CD4-positive, alpha-beta T cell treated with Interleukin-4 for 4 hours (primary cell): ENCODE measurements at places on chromosomes 3 and 15.

- no peak for DNase-seq
These were observed 1575.1 kb downstream of the OTOL1 start for GRCh38 chr3:163071713-163072112.

- no peak for DNase-seq
These were observed 2.0 kb downstream of the WNT5A start for GRCh38 chr3:55484801-55485791.

DNA sequence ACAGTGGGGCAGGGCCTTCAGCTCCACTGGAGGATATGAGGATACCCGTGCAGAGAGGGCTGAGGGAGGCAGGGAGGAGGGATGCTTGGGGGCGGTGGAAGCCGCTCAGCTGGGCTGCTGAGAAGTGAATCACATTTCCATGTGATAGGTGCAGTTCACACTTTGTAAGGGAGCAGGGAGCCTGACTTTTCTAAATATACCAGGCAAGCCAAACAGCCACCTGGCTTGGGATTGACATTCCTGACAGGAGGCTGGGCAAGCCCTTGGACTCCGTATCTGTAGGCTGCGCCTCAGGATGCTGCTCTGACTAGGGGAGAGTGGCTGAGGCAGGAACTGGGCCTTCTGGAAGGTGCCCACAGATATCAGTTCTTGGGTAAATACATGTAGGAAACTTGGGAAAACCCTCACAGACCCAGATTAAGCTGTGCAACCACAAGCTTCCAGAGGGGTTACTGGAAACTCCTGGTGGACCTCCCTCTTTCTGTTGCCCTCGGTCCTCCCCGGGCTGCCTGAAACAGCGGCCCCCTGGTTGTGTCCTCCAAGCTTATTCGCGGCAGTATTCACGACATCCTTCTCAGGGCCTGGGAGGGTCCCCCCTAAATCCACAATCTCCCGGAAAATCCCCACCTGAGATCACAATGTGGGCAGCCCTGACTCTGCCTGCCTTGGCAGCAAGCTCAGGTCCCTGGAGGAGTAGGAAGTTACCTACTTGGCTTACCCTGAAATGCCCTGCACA is 33.0 kb upstream of the ADCY5 start:
- DNase-seq: no peak

DNA sequence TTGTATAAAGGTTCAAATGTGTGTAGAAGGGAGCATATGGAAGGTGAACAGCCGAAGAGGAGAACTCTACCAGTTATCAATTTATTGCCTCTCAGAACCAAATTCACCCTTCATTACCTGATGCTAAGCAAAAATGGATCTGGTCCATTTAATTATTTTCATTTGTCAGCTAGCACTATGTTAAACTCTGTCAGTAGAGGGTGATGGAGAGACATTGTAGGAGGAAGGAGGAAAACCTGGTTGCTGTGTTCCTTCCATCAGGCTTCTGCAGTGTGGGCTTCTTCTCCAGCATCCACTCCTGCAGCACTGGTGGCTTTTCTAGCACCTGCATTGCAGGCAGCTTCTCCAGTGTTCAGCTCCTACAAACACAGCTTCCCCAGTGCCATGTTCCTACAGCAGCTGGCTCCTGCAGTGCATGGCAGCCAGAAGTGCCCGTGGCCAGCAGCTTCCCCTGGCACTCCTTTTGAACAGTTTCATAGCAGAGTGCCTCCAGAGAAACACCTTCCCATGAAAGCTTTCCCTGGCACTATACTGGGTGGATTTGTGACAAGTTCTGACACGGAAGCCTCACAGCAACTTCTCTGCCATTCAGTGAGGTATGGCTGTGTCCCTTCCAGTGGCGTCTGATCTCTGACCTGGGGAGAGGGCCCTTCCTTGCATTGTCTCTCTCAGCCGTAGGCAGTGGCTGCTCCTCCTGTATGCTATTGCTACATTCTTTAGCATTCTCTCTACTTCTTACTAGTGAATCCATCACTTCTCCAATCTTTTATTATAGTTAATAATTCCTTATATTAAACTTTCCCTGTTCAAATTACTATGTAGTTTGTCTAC is 14.6 kb upstream of the IL17RD start:
- DNase-seq: no peak

- no peak for DNase-seq
These were observed 106.6 kb downstream of the ARPP21 start for GRCh38 chr3:35745802-35746484.

DNA sequence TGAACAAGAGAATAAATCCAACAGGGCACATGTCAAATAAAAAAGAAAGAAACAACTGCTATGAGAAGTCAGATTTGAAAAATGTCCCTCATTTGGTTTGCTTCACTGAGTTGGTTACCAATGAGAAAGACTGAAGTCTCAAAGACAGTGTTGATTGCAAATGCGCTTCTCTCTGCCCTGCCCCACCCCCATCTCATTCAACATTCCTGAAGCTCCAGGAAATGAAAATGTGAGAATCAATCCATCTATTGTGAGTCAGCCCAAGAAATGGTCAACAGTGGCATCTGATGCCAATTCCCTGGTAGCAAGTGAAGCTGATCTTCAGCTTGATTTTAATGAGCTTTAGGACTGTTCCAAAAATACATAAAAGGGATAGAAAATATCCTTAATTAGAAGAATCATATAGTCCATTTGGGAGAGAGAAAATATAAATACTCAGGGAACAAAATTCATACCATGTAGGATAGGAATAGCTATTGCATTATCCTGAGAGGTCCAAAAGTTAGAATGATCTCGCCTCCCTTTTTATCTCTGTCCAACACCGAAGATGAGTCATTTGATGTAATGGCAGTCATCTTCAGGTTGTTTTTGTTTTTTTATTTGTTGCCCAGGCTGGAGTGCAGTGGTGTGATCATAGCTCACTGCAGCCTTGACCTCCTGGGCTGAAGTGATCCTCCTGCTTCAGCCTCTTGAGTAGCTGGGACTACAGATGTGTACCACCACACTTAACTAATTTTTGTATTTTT is 200.3 kb upstream of the UMPS start:
- no peak for DNase-seq

DNA sequence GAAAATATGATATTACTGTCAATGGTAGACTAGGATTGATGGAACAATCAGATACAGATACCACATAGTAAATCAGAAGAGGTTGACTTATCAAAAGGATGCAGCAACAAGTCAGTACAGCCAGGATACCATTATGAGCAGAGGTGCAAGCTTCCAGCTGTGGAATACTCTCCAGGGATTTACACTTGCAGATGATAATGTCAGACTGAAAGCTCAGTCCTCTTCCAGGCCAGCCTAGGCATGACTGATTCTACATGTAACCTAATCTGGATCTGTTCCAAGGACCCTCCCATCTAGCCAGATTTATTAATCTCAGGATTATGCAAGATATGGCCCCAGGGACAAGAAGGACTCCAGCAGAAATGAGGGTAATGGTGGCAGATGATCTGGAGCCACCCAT is 8.2 kb downstream of the FILIP1L start:
- no peak for DNase-seq

GRCh38 chr15:67145710-67146109 is 80.3 kb downstream of the SMAD3 start:
- DNase-seq: no peak

GRCh38 chr3:120894316-120895057 is 13.5 kb upstream of the STXBP5L start:
- DNase-seq: no peak

DNA sequence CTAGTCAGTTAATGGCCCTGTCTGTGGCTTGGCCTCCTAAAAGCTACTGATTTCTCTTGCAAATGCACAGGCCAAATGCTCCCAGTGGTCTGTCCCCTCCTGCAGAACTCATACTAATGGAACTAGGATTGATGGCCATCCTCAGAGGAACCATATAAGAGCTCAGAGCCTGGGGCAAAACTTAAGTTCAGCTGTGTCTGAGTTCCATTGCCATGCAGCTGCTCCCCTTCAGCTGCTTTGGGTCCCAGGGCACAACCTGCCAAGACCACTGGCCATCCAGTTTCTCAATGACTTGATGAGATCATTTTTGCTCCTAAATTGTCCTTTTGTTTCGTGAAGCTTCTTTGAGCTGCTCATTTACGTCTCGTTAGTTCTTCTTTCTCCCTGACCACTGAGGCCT is 529.5 kb upstream of the TBL1XR1 start:
- no peak for DNase-seq

DNA sequence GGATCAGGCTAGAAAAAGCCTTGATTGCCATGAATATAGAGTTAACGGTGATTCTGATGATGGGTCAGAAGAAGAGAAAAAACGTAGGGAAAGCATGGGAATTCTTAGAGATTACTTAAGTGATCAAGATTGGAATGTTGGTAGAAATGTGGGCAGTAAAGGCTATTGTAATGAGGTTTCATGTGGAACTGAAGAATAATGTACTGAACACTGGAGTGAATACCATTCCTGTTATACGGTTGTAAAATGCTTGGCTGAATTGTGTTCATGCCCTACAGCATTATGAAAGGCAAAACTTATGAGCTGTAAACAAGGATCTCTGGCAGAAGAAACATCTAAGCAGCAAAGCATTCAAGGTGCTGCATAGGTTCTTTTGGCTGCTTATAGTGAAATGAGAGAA is 414.1 kb upstream of the CBLB start:
- no peak for DNase-seq

GRCh38 chr3:59094446-59094845 is 44.6 kb upstream of the CFAP20DC start:
- no peak for DNase-seq

- no peak for DNase-seq
These were observed 185.8 kb upstream of the DCBLD2 start for GRCh38 chr3:99087277-99087676.

GRCh38 chr15:83474578-83474977 is 27.4 kb downstream of the SH3GL3 start:
- DNase-seq: no peak

DNA sequence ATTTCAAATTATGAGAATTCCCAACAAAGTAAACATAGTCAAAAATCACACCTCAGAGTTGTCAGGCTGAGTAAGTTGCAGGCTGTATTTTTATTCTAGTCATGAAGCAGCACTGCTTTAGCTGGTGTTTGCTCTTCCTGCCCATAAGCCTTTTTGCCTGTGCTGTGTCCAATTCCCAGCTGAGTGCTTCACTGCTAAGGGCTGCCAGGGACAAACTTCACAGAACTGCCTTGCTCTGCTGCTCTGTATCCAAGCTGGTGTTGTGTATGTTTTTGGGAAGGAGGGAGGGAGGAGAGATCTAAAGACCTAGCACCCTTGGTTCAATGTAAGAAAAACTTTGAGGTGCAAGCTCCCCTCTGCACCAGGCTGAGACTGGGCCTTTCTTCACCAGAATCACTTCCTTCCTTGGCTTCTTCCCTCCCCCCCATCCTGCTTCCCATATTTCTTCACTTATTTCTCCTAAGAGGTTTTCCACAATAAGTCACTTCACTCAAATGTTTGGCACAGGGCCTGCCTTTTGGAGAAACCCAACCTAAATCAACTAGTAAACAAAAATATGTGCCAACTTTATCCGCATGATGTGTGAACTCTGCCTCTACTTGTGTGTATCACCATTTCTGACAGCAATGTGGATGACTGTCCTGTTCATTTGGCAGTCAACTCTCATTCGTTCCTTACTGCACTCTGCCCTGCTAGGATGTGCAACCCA is 156.1 kb downstream of the TBL1XR1 start:
- no peak for DNase-seq

GRCh38 chr3:140499114-140499757 is 178.6 kb upstream of the TRIM42 start:
- DNase-seq: no peak

DNA sequence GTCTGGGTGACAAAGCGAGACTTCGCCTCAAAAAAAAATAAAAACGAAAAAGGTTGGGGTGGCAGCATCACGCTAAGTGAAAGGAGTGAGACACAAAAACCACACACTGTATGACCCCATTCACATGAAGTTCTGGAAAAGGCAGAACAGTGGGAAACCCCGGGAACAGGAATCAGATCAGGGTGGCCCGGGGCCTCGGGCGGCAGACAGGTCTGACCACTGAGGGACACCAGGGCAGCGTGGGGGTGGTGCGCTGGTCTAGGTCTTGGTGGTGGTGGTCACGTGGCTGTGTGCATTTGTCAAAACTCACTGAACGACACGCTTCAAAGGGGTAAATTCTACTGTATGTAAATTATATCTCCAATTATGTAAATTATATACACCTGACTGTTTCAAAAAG is 79.7 kb upstream of the PRR20G start:
- no peak for DNase-seq

GRCh38 chr3:69452295-69452694 is 66.4 kb upstream of the FRMD4B start:
- DNase-seq: no peak

- no peak for DNase-seq
These were observed 195.8 kb downstream of the OSBPL10 start for GRCh38 chr3:31785286-31785685.

- DNase-seq: no peak
These were observed 371.7 kb upstream of the CNTN6 start for GRCh38 chr3:721086-721485.

DNA sequence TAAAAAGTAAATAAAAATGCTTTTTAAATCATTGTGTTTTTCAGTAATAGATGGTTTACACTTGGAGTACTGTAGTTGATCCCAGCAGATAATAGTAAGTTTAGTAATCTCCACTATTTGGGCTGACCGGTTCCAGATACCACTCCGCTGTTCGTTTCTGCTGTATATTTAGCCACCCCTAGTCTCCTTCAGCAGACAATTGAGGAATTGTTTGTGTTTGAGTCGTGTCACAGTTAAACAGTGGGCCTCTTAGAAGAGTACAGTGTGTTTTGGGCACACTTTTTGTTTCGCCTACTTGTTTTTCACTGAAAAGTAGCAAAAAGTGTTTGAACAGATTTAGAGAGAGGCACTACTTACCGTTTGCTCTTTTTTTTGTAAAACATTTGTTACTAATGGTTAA is 33.2 kb downstream of the PAK2 start:
- DNase-seq: no peak

GRCh38 chr3:95120921-95121320 is 1058.1 kb downstream of the NSUN3 start:
- no peak for DNase-seq

DNA sequence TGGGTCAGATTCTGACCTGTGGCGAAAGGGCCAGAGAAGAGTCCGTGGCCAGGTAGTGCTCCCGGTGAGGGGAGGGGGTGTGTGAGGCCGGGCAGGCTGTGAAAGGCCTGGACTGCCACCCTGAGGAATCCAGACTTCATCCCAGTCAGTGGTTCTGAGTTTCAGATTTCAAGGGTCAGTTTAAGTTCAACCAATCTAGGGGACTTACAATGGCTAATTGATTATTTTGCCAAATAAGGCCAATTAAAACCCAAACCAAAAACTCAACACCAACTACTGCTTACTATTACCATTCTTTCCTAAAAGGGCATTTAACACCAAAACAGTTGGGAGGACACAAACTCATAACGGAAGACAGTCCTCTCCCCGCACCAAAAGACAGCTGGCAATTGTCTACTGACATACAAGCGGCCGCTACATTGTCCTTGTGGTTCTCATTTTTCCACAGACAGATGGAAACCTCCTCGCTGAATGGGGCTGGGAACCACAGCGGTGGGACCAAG is 30.5 kb downstream of the TMEM44 start:
- no peak for DNase-seq
